ENCODE measurements at places on chromosomes 12 and 14.

DNA sequence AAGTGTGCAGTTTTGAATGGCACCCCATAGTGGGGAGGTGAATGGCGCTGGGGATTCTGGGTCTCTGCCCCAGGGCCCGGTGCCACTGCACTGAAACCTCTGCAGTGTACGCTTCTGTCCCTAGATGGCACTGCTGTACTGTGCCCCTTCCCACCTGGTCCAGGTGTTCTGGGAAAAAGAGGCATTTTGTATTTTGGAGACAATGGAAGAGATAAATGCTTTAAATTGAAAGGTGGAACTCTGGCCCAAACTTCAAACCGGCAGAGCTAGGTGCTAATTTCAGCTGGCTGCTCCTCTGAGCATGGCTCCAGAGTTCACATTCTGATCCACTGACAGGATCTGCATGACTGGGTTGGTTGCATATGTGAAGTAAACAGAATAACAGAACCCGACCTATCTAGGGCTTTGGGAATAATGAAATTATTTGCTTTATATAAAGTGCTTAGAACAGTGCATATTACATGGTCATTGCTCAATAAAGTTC is 52.2 kb downstream of the KRT80 start:
- DNase-seq: no peak

DNA sequence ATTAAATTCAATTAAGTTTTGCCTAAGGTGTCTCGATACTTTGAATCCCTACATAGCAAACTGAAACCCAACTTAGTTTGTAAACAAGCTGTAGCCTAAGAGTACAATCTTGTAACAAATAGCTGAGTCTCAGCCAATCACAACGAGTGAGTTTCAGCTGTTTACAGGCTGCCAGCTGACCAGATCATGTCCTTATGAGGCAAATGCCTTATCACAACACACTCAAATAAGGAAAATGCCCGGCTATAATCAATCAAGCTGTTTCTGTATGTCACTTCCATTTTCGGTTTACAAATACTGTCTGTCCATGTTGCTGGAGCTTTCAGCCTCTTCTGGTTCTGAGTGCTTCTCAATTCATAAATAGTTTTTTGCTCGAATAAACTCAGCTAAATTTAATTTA is 943.8 kb downstream of the SLC16A7 start:
- no peak for DNase-seq

- no peak for DNase-seq
Observed at GRCh38 chr12:65568517-65568916, 255.8 kb upstream of the HMGA2 start.

GRCh38 chr12:69389831-69390230 is 30.3 kb downstream of the YEATS4 start:
- DNase-seq: no peak

GRCh38 chr12:67649261-67649569 is 670 bp downstream of the DYRK2 start:
- DNase-seq: no peak

DNA sequence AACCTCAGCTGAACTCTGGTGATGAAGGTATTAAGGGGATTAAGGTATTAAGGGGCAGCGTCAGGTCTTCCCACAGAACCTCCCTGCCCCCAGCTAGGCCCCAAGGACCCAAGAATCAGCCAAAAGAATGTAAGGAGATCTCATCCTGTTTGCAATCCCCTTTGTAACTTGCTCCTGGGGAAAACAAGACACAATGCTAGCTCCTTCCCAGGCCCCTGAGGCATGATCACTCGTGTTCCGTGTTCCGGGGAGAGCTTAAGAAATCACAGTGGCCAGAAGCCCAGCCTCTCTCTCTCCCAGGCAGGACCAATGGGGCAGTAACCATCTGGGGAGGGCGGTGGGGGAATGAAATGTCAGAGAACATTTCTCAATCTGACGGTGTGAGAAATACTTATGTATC is 33.2 kb downstream of the PIGH start:
- no peak for DNase-seq

DNA sequence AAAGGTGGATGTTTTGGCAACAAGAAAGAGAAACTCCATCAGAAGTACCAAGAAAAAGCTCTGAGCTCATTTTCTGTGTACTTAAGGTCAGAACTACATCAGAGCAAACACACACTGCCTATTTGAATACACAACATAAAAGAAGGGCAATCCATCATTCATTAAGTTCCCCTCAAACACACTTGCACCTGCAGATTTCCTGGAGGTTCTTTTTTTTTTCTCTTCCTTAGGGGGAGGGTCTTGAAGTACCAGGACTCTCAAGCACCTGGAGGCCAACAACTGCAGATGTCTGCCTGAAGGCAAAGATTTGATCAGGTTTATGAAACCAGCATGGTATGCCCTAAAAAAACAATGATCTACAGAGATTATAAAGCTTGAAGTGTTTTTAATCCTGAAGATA is 26.1 kb upstream of the PTHLH start:
- no peak for DNase-seq

DNA sequence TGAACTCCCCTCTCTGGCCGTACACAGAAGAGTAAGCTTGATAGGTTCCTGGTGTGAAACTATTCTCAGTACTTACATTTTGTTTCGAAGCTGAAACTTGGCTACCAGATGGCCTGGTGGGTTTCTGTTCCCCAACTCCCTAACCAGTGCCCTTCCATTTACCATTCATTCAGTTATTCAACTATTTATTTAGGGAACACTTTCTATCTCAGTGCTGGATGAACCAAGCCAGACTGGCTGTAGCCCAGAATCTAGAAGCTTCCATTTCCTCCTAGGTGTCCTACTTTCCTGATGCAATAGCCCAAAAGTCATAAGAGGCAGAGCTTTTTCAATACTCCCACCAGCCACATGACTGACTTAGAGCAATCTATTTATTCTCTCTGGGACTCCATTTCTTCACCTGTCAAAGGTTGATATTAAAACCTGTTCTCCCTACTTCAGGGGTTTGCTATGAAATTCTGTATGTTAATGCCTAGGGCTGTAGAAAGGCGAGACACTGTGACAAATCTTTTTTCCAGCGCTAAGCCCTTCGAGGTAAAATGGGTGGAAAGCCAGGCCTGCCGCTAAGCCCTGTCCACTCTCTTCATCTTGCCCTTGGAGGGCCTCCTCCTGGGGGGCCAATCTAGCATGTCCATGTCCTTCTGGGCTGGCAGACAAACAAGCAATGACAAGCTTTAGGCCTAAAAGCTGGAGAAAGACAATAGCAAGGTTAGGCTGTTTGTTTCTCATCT is 8.1 kb upstream of the IRF2BPL start:
- DNase-seq: peak; percentile 45

GRCh38 chr12:44002607-44003006 is 166.7 kb downstream of the TMEM117 start:
- no peak for DNase-seq

GRCh38 chr12:52809166-52809565 is 4.8 kb downstream of the KRT4 start:
- DNase-seq: no peak

Measured in right kidney (tissue), 9 donors.